ENCODE measurements at places on chromosomes 1 and 21. TPM values are rescaled to one million over a fixed set of nuclear protein-coding genes. Genes with fewer than 3 reads are reported as not detected.

The NBL1 gene
- 10.5 TPM for total RNA-seq

DNA sequence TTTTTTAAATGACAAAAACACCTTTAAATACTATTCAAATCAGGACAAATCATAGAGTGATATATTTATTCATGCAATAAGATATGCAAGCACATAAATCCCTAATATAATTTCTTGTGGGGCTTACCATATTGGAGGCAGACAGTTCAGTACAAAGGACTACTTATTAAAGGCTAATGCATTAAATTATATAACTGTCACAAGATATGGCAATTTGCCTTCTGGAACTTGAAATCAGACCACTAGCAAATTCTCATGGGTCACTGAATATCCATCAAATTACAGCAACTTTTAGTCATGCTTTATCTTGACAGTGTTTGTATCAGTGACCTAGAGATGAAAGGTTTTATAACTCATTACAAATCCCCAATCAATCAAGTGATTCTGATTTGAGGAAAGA, 54.1 kb upstream of the NCAM2 start:
- no peaks in the 10 kb centered on the region for H3K27me3 ChIP-seq
- DNase-seq, result no peak
- H3K36me3 ChIP-seq, result no peaks in the 10 kb centered on the region
- no peaks in the 10 kb centered on the region for H3K4me1 ChIP-seq
- no peak overlapping the region for H3K4me3 ChIP-seq

GRCh38 chr1:206715552-206716158, 30.9 kb downstream of the MAPKAPK2 start:
- H3K4me3 ChIP-seq, result no peak overlapping the region
- H3K36me3 ChIP-seq, result no peaks in the 10 kb centered on the region
- no peak for DNase-seq

The TRAF3IP3 gene
- 136 TPM for total RNA-seq

DNA sequence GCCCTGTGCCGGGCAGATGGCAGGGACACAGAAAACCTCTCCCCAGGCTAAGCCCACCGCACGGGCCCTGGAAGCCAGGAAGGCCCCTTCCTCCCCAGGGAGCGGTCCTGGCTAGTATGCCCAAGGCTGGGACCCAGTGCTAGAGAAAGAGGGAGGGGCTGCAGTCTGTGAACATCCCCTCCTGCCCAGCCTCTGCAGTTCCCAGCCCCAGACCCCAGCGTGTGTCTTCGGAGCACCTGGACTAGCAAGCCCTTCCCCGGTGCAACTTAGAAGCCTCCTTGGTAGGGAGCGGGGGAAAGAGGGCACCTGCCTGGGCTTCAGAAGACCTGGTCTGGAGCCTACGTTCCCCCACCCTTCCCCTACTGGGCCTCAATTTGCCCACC, 2.1 kb downstream of the PLEKHG5 start:
- DNase-seq, result no peak
- H3K4me3 ChIP-seq, result no peak overlapping the region
- no peaks in the 10 kb centered on the region for H3K36me3 ChIP-seq
- H3K4me1 ChIP-seq, result peaks cover 16% of the 10 kb centered on the region

The IL6R gene
- 14.0 TPM for total RNA-seq

The PAX7 gene
- not detected for total RNA-seq

DNA sequence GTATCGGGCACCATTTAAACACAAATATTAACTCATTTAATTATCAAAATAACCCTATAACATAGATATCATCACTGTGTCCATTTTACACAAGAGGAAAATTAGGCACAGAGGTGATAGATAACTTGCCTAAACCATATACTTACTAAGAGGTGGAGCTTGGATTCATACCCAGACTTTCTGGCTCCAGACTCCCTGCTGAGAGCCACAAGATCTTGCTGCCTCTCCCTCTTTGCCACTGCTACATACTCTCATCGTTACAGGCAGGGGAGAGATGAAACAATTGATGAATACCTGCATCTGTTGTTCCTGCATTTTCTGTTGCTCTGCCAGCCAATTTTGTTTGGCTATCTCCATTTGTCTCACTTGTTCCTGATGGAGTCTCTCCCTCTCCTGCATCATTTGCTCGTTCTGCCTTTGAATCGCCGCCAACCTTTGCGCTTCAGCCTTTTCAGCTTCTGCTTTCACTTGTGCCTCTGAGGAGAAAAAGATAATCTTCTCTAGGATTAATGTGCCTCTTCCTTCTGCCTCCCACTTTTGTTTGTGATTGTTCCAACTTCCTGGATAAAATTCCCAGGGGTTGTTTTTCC, 10.6 kb downstream of the GBP5 start:
- H3K27ac ChIP-seq, result peak overlapping the region; percentile 20
- H3K27me3 ChIP-seq, result no peaks in the 10 kb centered on the region
- peaks cover 76% of the 10 kb centered on the region for H3K36me3 ChIP-seq
- peaks cover 62% of the 10 kb centered on the region for H3K4me1 ChIP-seq
- no peak overlapping the region for H3K4me3 ChIP-seq

The SMYD2 gene
- 38.2 TPM for total RNA-seq

The SGIP1 gene
- total RNA-seq, result 0.02 TPM
